HFFc6 (cell line): ENCODE measurements at places on chromosomes 7 and 10.

DNA sequence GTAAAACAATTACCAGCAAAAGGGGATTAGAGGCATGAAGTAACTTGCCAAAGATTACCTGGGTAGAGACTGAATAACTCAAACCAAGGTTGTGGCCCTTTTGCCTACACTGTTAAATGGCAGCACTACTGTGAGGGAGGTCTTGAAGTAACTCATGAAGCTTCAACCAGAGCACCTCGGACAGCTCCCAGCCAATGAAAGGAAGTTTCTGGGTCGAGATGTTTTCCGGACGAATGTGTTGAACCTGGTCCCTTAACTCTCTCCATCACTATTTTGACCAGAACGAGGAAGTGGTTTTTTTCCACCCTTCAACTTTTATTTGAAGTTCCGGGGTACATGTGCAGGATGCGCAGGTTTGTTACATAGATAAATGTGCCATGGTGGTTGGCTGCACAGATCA lies 133.6 kb upstream of the PRKCQ start:
- DNase-seq: no peak
- peaks cover 19% of the 10 kb centered on the region for H3K27me3 ChIP-seq
- H3K4me3 ChIP-seq: no peak overlapping the region
- no peak overlapping the region for H3K27ac ChIP-seq
- H3K4me1 ChIP-seq: peaks cover 16% of the 10 kb centered on the region

GRCh38 chr10:2245580-2245979 lies 508.3 kb upstream of the ADARB2 start:
- H3K4me1 ChIP-seq: no peaks in the 10 kb centered on the region
- DNase-seq: no peak
- peaks cover 1% of the 10 kb centered on the region; the same call in 1 of the 2 replicates for H3K27me3 ChIP-seq
- H3K4me3 ChIP-seq: no peak overlapping the region

DNA sequence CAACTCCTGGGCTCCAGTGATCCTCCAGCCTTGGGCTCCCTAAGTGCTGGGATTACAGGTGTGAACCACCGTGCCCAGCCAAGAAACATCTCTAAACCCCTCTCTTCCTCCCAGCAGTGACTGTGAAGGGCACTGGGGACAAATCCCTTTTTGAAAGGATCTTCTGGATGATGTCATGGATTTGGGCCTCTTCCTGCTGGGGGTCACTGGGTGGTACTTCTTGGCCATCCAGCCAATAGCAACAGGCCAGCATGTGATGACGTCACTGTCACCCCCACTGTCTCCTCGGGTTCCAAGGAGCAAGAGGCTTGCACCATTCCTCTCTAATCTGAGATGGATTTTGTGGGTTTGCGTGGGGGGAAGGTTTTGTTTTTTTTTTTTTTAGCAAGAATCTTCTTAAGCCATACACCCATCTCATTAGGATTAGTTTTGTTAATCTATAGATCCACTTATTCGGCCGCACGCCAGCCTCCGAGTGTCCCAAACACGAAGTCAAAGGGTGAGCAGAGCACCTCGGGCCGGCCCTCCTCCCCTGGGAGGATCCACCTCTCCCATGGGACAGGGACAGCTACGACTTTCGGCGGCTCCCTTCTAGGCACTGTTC lies 29.4 kb upstream of the TNRC18 start:
- no peak overlapping the region for H3K4me3 ChIP-seq
- peaks cover 5% of the 10 kb centered on the region for H3K27me3 ChIP-seq
- H3K4me1 ChIP-seq: peaks cover 12% of the 10 kb centered on the region
- no peak overlapping the region for H3K27ac ChIP-seq
- peak; percentile 19 for DNase-seq
- no peaks in the 10 kb centered on the region for H3K36me3 ChIP-seq

DNA sequence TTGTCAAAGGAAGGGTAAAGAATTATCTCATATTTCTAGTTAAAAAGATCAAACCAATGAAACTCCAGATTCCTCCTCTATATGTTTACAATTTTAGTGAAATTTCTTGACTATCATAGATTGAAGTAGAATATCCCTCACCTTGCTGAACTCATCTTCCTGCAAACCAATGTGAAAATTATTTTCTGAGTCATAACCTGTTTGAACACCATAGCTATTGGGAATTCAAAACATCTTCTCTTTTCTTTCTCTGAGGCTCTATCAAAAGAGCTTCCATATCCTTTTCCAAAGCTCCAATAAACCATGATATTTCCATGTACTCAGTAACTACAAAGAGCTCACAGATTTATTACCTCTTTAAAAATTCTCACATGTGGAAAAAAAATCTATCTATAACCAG lies 134.3 kb downstream of the DOCK4 start:
- H3K27ac ChIP-seq: no peak overlapping the region
- peaks cover 7% of the 10 kb centered on the region for H3K36me3 ChIP-seq
- DNase-seq: no peak
- peaks cover 38% of the 10 kb centered on the region for H3K4me1 ChIP-seq

DNA sequence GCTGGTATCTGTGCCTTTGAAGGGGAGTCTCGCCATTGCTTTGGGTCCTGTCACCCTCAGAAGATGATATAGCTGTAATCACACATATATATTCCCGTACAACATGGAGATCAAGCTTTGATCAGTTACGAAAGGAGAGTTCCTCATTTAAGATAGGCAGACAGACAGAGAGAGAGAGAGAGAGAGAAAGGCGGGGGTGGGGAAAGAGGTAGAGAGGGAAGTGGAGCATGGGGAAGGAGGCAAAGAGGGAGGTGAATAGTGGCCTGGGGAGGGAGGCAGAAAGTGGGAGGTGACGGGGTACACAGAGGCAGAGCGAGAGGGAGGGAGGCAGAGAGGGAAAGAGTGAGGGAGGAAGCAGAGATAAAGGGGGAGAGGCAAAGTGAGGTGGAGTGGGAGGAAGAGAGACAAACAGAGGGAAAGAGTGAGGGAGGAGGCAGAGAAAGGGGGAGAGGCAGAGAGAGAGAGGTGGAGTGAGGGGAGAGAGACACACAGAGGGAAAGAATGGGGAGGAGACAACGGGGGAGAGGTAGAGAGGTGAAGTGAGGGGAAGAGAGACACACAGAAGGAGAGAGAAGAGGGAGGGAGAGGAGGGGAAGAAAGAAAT lies 44.6 kb upstream of the C1QL3 start:
- no peaks in the 10 kb centered on the region; the same call in 1 of the 2 replicates for H3K4me1 ChIP-seq
- DNase-seq: no peak
- no peak overlapping the region for H3K27ac ChIP-seq
- H3K36me3 ChIP-seq: no peaks in the 10 kb centered on the region
- H3K4me3 ChIP-seq: peak overlapping the region; percentile 65; the same call in 1 of the 2 replicates

- H3K27ac ChIP-seq: no peak overlapping the region
- H3K27me3 ChIP-seq: peaks cover 21% of the 10 kb centered on the region
- H3K4me3 ChIP-seq: peak overlapping the region; percentile 8; the same call in 1 of the 2 replicates
- no peak for DNase-seq
- no peaks in the 10 kb centered on the region for H3K36me3 ChIP-seq
These were observed 20.0 kb upstream of the GALNTL5 start for GRCh38 chr7:151936207-151936606.

GRCh38 chr7:30451539-30452279 lies 26.9 kb downstream of the NOD1 start:
- H3K27me3 ChIP-seq: no peaks in the 10 kb centered on the region
- H3K27ac ChIP-seq: no peak overlapping the region
- no peak overlapping the region for H3K4me3 ChIP-seq
- DNase-seq: no peak

DNA sequence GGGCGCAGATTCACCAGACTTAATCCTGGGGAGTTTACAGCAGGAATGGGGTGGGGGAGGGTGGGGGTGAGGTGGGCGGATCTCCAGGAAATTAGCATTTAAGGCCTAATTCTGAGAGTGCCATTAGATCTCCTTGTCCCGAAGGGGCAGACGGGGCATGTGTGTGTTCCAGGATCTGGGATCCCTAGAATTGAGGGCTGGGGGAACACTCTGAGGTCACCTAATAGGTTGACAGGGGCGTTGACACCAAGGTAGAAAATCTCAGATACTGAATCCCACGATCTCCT lies 9.4 kb upstream of the EPHB4 start:
- H3K36me3 ChIP-seq: no peaks in the 10 kb centered on the region
- H3K27ac ChIP-seq: peak overlapping the region; percentile 75
- DNase-seq: no peak
- H3K4me3 ChIP-seq: no peak overlapping the region
- peaks cover 7% of the 10 kb centered on the region; the same call in 1 of the 2 replicates for H3K4me1 ChIP-seq

DNA sequence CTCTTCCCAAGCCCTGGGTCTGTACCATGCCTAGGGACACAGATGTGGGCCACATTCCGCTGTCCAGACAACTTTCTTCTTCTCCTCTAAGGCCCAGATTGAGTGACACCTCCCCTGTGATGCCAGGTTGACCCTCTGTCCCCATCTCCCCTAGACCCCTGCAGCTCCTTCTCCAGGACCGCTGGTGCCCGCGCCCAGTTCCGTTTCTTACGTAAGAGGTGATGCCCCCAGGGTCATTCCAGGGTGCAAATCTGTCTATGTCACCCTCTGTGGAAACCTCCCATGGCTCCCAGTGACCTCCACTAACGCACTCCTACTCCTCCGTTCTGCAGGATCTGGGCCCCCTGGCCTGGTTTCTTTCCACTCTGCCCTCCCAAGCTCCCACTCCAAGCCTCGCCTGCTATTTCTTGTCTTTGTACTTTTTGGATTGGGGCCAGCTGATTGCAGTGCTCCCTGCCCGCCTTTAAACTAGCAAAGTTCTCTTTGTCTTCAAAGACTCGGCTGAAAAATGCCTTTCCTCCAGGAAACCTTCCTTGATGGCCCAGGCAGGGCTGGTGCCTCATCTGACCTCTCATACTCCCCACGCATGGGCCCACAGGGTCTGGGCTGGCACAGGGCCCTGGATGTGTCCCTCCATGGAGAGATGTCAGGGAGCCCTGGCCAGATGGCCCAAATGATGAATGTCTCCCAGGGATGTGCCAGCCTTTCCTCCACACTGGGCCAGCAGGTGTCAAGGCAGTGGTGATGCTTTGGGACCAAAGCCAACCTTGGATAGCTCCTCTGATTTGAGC lies 21.3 kb upstream of the ELN start:
- peaks cover 48% of the 10 kb centered on the region for H3K4me1 ChIP-seq
- no peak overlapping the region for H3K27ac ChIP-seq
- peaks cover 9% of the 10 kb centered on the region for H3K27me3 ChIP-seq

- no peak for DNase-seq
- peak overlapping the region; percentile 68 for H3K27ac ChIP-seq
- peak overlapping the region; percentile 99 for H3K4me3 ChIP-seq
- H3K27me3 ChIP-seq: peaks cover 11% of the 10 kb centered on the region; the same call in 1 of the 2 replicates
- H3K36me3 ChIP-seq: peaks cover 41% of the 10 kb centered on the region
These were observed 494 bp upstream of the HERC4 start for GRCh38 chr10:68075550-68076004.

DNA sequence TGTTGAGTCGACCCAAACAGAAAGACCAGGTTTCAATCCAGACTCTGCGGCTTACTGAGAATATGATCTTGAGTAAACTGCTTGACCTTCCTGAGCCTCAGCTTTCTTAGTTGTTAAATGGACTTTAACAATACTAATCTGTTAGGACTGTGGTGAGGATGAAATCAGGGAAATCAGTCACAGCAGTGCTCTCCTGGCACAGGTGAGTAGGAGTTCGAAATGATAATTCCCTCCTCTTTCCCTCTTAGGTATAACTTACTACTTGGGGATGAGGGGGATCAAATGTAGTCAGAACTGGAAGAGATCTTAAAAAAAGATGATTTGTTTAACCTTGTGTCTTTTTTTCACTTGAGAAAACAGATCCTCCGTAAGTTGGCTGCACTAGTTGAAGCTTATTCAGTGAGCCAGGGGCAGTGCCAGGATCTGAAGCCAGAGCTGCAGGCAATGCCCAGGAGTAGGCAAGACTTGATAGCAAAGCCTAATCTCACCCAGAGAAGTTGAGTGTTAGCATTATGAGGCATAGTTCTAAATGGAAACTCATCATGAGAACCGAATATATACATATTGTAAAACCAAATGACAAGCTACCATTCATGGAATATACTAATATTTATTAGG lies 1.8 kb upstream of the MAGI2 start:
- no peak for DNase-seq
- H3K36me3 ChIP-seq: peaks cover 52% of the 10 kb centered on the region
